ENCODE measurements at places on chromosomes 7 and 10. TPM values are rescaled to one million over a fixed set of nuclear protein-coding genes. Genes with fewer than 3 reads are reported as not detected.

DNA sequence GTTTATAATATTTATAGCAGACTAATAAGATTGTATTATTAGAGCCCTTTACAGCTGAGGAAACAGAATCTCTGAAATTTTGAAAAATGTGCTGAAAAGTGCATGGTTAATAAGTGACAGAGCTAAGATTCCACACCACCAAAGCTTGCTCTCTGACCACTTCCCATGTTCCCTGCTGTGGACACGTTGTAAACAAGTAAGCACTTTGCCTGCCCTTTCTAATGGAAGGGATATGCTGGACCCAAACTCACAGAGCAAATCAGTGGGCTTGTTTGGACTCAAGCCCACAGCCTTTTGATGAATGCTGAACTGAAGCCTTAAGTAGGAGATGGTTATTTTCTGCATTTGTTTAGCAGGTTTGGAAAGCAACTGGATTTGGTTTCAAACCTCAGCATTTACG is 214.0 kb upstream of the TMEM72 start:
- no peak for DNase-seq

- no peak for DNase-seq
Measured at GRCh38 chr10:112265745-112266144, 17.5 kb upstream of the TECTB start.

DNA sequence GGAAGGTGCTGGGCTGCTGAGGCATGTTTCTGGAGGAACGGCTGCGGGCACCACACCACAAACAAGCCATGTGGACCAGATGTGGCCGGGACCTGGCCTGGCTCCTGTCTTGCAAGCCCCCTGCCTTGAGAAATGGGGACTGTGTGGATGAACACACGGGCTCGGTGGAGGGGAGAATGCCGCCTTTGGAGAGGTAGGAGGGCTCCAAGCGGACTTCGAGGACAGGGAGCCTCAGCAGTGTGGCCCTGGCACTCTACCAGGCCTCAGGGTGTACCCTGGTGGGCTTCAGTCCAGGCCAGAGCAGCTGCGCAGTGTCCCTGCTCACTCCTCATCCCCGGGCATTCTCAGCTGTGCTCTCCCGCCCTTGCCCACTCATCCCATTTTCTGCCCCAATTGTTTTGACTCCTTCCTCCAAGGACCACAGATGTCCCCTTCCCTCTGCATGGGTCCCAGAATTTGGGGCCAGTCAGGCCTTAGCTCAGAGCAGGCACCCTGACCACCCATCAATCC is 31.5 kb downstream of the PWWP2B start:
- DNase-seq: no peak

DNA sequence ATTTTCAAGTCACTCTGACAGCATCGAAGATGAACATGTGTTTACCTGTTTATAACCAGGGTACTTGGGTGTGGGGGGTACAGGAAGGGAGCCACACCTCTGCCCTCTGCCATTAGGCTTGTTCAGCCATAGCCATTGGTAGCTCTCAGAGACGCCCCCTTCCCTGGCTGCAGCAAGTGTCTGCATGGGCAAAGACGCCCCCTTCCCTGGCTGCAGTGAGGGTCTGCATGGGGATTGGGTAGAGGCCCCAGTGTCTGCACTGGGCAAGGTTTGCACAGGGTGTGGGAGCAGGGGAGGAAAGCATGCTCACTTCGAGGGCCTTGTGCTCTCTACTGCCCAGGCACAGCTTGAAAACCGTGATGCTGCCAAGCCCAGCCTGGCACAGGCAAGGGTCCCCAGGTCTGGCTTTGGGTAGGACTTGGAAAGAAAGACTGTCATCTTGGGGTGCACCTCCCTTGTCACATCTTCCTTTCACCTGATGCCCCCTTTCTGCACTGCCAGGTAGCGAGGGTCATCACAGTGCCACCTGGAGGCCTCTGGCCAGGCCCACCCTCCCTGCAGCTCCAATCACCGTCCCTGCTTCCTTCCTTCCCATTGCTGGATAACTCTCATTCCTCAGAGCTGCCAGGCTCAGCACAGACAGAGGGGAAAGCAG is 3.7 kb downstream of the TMEM225B start:
- DNase-seq: peak; percentile 11

DNA sequence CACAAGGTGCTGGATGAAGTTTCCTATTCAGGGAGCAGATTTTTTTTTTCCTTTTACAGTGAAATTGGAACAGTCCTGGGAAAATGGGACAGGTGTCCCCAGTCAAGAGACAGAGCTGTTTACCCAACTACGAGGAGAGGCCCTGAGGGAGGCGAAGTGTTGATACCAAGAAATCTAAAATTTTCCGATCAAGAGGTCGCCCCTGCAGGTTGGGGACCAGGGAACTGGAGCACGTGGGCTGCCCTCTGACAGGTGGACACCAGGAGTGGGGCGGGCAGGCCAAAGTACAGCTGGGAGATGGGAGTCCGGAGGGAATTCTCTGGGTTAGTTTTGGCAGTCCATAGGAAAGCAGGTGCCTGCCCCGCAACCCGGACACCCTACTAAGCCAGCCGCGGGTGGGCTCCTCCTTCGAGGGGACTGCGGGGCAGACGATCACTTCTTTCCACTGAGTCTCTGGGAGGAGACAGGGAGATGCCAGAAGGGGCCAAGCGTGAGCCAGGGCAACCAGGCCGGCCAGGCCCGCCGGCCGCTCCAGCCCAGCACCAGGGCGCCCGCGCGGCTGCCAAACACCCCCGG is 965 bp upstream of the CAMK1D start:
- no peak for DNase-seq

GPR22 gene
- not detected for total RNA-seq
